Retinal pigment epithelial cell (primary cell): ENCODE measurements at places on chromosomes 5 and 9.

GRCh38 chr5:16028708-16029107 is 150.9 kb downstream of the MARCHF11 start:
- DNase-seq, result no peak

DNA sequence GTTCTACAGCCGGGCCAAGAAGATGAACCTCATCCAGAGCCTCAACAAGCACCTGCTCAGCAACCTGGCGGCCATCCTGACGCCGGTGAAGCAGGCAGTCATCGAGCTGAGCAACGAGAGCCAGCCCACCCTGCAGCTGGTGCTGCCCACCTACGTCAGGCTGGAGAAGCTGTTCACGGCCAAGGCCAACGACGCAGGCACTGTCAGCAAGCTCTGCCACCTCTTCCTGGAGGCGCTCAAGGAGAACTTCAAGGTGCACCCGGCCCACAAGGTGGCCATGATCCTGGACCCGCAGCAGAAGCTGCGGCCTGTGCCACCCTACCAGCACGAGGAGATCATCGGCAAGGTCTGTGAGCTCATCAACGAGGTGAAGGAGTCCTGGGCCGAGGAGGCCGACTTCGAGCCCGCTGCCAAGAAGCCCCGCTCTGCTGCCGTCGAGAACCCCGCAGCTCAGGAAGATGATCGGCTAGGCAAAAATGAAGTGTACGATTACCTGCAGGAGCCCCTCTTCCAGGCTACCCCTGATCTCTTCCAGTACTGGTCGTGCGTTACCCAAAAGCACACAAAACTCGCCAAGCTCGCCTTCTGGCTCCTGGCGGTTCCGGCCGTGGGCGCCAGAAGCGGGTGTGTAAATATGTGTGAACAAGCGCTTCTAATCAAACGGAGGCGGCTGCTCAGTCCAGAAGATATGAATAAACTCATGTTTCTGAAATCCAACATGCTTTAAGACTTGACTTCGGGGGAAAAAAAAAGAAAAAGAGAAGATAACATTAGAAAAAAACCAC is 28.5 kb downstream of the AMBP start:
- DNase-seq, result no peak

GRCh38 chr9:121750715-121751623 is 99.5 kb downstream of the DAB2IP start:
- DNase-seq, result peak; percentile 52

- DNase-seq, result no peak
These were observed 308.5 kb upstream of the KCNN2 start for GRCh38 chr5:114053372-114053771.

- DNase-seq, result no peak
These were observed 115.9 kb downstream of the GADD45G start for GRCh38 chr9:89720696-89721175.

DNA sequence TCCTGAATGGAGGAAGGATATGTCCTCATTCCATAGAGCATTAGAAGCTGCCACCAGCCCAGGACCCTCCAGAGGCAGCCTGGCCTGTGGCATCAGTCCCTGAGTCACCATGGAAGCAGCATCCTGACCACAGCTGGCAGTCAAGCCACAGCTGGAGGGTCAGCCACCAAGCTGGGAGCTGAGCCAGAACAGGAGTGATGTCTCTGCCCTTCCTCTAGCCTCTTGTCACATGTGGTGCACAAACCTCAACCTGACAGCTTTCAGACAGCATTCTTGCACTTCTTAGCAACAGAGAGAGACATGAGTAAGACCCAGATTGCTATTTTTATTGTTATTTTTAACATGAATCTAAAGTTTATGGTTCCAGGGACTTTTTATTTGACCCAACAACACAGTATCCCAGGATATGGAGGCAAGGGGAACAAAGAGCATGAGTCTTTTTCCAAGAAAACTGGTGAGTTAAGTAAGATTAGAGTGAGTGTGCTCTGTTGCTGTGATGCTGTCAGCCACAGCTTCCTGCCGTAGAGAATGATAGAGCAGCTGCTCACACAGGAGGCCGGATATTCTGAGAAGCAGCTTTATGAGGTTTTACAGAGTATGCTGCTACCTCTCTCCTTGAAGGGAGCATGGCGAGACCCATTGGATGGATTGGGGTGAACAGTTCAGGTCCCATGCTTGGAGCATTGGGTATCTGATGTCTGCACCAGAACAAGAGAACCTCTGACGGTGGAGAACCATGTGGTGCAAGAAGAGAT is 13.0 kb upstream of the CYFIP2 start:
- DNase-seq, result no peak

GRCh38 chr9:98219794-98220370 is 27.4 kb upstream of the CORO2A start:
- no peak for DNase-seq

DNA sequence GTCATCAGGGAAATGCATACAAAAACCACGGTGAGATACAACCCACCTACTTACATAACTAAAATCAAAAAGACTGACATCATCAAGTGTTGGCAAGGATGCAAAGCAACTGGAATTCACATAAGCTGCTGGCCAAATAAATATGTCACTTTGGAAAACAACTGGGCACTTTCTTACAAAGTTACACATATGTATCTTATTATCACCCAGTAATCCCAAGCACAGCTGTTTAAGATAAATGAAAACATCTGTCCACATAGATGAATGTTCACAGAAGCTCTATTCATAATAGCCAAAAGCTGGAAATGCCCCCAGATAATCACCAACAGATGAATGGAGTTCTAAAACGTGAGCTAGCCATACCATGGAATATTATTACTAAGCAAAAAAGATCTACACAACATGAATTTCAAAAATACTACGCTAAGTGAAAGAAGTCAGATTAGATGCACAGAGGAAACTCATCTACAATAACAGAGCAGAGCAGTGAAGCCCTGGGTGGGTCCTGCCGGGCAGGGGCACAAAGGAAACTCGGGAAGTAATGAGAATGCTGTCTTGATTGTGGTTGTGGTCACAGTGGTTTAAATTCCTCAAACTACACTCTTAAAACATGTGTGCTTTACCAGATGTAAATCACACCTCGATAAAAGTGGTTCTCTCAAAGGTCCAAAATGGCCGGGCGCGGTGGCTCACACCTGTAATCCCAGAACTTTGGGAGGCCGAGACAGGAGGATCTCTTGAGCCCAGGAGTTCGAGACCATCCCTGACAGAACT is 8.5 kb downstream of the CAMSAP1 start:
- no peak for DNase-seq

DNA sequence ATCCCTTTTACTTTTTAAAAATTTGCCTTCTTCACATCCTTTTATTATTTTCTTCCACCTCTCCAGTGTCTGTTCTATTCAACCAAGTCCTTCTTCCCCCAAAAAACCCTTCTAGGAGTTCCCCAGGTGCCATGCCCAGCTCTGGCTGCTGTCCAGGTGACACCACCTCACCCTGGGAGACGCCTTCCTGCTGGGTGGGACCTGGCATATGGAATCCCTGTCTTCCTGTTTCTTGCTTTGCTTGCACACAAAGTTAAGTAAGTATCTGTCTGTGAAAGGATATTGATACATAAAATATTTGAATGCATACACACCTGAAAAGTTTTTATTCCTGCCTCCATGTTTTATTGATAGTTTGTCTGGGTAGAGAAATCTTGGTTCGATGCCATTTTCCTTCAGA is 23.1 kb upstream of the MED10 start:
- DNase-seq, result no peak
